ENCODE measurements at places on chromosomes 7 and 10.
A peak's percentile ranks its signal among the peaks of the same experiment; 100 is the strongest.

- peak; percentile 63 for DNase-seq
Observed at GRCh38 chr7:2259480-2259879, 17.5 kb downstream of the NUDT1 start.

GRCh38 chr10:89327803-89328441 is at the start of gene IFIT3:
Gene IFIT3, plus strand, starts transcription at chr10:89327997. Its CDS starts 77 bp downstream, at chr10:89328074.
- peak; percentile 72 for DNase-seq

DNA sequence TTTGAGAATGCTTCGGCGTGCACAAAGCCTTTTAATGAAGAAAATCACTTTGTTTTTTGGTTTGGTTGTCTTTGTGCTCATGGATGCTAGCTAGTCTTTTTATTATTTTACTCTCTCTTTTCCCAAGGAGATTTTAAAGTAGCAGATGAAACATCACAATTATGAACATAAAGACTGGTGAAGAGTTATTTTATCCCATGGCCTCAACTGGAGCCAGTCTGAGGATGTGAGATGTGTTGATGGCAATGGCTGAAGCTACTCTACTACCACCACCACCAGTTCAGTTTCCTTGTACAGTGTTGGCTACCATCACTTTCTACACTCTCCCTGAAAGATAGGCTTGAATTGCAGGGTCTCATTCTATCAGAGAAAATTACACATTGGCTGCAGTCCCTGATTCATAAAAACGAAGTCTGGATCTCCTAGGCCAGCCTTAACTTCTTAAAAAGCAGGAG is 494 bp upstream of the HERC4 start:
- no peak for DNase-seq

GRCh38 chr10:47165711-47166404 is 134.1 kb upstream of the GDF10 start:
- peak; percentile 62 for DNase-seq

GRCh38 chr10:43135656-43136055 is 2.6 kb upstream of the CSGALNACT2 start:
- DNase-seq: no peak

GRCh38 chr7:83451501-83452045 is 197.4 kb downstream of the SEMA3E start:
- DNase-seq: no peak

GRCh38 chr7:50262916-50263690 is 41.4 kb upstream of the IKZF1 start:
- no peak for DNase-seq

GRCh38 chr10:101694674-101695403 is at the start of gene FBXW4:
Gene FBXW4, minus strand, starts transcription at chr10:101695170. Its CDS starts 65 bp downstream, at chr10:101695105.
- peak; percentile 94 for DNase-seq

GRCh38 chr10:92801978-92802872 is 46.1 kb upstream of the EXOC6 start:
- no peak for DNase-seq

DNA sequence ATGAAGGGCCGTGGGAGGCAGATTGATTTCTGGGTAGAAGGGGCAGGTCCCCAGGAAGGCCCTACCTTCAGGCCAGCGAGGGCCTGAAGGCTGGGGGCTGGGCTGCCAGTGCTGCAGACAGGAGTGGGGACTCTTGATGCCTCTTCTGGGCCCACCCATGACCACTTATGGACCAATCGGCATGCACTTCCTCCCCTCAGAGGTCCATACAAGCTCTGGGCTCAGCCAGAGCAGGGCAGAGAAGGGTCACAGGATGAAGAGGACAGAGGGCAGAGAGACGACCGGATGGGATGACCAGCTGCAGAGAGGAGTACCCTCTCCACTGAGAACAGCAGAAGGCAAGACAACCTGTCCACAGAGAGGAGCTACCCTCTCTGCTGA is 120.1 kb downstream of the DYNC2I1 start:
- DNase-seq: no peak

- DNase-seq: peak; percentile 44
Observed at GRCh38 chr7:37311355-37311754, 137.3 kb downstream of the ELMO1 start.

DNA sequence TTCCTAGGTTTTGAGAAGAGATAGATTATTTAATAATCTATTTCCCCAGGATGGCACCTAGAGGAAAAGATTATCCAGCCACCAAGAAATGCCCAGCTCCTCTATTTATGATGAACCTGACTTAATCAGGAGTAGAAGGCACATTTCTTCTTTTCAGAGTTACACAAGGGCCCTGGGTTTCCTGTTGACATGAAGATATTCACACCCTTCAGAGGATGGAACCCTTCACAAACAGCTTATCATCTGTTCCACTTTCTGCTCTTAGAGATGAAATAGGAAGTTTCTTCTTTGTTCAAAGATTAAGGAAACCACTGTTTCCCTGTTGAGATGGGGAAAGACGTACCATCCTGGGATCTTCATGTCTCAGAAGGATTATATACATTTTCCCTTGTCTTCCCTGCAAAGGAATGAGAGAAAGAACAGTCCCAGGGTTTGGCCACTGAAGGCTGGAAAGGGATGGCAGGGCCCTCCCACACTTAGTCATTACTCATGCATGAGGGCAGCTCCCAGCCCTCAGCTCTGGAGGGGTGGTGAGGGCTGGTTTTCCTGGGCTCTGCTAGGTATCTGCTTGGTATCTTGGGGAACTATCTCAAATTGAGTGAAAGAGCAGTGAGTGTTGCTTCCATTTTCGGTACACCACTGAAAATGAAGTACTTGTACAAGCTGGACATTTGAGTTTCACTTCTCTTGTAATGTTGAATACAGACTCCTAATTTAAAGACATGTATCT is 64.0 kb downstream of the MTPAP start:
- DNase-seq: no peak

GRCh38 chr10:83765731-83766130 is 373.6 kb upstream of the GHITM start:
- no peak for DNase-seq
